ENCODE measurements at places on chromosomes 11 and 22.

- DNase-seq = no peak
These were observed 23.6 kb upstream of the TSKU start for GRCh38 chr11:76759517-76759916.

DNA sequence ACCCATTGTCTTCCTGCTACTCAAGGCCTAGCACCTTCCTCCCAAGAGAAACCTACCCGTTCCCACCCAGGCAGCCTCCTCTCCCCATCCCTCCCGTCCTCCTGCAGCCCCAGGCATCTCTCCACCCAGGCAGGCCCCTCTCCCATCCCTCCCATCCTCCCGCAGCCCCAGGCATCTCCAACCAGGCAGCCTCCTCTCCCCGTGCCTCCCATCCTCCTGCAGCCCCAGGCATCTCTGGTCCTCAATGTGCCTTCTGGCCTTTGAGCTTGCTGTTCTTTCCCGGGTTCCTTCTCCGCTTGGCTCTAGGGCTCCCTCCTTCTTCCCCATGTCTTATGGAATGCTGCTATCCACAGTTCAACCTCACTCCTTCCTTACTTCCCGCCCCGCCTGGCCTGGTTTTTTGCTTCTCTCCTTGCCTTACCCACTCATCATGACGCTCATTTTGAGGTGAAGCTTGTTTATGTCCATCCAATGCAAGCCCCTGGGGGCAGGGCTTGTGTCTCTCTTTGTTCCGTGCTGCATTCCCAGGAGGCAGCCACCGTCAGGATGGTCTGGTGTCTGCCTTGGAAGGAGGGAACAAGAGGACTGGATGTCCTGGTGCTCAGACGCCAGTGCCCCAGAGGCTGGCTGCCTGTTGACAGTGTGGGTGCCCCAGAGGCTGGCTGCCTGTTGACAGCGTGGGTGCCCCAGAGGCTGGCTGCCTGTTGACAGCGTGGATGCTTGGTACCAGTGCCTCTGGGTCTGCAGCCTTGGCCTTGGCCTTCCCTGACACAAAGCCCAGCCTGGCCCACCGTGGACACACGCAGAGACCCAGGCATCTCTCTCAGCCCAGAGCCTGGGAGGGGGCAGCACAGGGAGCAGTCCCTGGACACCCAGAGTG, 815.7 kb downstream of the BRD1 start:
- no peak for DNase-seq

DNA sequence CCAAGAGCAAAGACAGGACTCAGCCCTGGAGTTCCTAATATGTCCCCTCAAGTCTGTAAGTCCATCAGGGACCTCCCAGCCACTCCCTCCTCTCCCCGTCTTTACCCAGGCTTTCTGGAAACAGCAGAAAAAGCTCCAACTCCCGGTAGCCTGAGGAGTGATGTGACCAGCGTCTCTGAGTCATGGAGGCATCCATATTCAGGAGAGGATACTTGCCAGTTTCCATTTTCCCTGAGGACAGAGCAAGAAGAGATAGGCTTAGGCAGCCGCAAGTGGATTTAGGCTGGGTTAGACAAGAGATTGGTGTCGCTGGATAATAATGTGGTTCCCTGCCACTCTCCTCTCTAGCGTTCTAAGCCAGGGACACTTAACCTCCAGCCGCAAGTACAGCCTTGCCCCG, 206.6 kb downstream of the GRIK4 start:
- no peak for DNase-seq

DNA sequence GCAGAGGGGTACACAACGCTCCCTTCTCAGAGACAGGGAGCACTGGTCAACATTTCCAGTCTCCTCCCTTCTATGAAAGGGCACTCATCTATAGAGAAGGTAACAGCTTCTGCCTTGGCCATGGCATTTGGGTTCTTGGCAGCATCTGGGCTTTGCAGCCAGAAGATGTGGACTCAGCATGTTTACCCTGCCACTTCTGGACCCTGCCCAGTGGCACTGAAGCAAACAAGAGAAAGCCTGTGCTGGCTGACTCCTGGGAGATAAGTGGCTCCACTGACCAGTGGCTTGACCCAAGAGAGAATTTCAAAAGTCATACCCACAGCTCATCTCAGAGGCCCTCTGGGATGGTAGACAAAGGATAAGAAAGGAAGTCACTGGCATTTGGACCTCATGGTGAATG, 8.0 kb downstream of the CSNK2A3 start:
- no peak for DNase-seq

GRCh38 chr11:2702771-2703362, 3.1 kb upstream of the KCNQ1OT1 start:
- no peak for DNase-seq

GRCh38 chr22:25148149-25148691, 51.4 kb upstream of the CRYBB3 start:
- DNase-seq = peak; percentile 15

- DNase-seq = no peak
These were observed 43.1 kb downstream of the FAM168A start for GRCh38 chr11:73554671-73555320.

DNA sequence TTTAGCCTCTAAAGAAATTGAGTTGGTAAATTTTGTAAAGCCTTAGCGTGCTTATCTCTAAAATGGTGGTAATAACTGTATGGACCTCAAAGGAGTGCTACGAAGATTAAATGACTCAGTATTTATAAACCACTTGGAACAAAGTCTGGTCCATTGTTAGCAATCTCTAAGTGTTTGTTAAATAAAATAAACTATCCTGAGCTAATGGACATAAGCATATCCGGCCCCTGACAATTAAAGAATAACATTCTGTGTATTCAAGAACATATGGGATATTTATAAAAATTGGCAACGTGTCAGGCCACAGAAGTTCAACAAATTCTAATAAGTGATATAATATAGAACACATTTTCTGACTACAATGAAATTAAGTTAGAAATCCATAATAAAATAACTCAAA, 71.0 kb downstream of the MYEOV start:
- no peak for DNase-seq

DNA sequence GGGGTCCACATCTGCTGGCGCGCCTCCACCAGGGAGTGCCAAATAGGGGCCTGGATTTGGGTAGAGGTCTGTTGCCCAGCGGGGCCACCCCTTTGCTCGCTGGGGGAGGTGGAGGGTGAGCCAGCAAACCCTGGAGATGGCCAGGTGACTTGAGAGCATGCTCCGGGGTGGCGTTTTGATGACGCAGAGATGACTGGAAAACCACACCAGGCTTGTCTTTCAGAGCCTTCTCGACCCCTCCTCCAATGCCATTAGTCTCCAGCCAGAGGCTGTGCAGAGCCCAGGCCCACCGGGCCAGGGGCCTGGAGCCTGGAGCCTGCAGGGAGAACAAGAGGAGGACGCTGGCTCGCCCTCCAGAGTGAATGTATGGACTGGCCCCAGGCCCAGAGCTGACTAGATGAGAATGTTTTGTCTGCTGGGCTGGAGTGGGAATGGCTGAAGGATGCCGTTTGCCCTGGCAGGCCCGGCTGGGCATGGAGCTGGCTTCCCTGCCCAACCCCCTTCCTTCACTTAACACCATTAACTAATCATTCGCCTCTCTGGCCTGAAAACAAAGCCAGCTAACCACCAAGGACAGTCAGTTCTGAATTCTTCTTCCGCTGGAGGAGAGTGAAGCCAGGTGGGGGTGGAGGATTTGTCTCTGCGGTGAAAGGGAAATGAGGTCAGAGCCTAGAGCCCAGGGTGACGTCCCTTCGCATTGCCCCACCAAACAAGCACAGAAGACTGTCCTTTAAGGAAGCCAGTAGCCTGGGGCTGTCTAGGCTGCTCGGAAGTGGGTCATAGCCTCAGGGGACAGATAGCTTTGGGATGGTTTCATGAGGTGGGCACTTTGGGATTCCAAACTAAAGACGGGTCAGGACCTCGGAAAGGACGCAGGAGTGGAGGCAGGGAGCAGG, 1.6 kb upstream of the MCAM start:
- DNase-seq = no peak

DNA sequence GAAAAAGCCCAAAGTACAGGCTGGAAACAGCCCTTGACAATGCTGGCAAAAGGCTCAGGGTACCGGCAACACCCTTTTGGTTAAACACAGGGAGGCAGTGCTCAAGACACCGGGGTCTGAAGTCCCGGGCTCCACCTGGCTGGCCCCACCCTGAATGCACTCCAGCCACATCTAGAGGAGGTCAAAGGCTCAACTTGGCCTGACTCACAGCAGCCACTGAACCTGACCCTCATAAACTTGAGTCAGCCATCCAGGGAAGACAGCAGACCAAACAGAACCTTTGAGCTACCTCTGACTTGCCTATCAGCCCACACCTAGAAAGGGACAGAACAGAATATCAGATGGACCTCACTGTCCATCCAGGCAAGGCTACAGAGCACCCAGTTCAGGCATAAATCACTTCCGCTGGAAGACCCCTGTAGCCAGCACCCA, 3.8 kb downstream of the CFL1 start:
- no peak for DNase-seq

DNA sequence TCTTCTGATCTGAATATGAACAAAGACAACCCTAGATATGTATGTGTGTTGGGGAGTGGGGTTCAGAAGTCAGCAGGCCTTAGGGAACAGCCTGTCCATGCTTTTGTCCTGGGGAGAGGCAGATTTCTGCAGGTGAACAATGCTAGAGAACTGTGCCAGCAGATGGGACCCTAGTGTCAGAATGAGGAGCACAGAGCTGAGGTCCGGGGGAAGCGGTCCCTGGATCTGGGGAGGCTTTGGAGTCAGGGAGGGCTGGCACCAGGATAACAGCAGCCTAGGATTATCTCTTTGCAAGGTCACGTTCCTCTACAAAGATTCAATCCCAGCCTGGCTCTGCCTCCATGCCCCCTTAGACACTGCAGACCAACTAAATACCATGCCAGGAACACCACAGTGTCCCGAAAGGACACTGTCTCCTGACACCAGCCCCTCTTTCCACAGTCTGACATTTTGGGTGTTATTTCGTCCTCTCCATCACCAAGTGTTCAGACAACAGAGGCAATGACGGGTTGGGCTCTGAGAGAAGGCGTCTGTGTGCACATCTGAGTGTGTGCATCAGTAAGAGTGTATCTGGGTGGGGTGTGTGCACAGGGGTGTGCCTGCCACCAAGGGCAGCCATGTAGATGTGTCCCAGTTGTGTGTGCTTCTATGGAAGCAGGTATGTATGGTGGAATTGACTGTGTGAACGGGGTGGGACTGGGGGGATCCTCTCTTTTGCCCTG, 43.5 kb downstream of the EIF3F start:
- no peak for DNase-seq

GRCh38 chr11:47185305-47186075, 744 bp downstream of the PACSIN3 start:
- peak; percentile 23 for DNase-seq

DNA sequence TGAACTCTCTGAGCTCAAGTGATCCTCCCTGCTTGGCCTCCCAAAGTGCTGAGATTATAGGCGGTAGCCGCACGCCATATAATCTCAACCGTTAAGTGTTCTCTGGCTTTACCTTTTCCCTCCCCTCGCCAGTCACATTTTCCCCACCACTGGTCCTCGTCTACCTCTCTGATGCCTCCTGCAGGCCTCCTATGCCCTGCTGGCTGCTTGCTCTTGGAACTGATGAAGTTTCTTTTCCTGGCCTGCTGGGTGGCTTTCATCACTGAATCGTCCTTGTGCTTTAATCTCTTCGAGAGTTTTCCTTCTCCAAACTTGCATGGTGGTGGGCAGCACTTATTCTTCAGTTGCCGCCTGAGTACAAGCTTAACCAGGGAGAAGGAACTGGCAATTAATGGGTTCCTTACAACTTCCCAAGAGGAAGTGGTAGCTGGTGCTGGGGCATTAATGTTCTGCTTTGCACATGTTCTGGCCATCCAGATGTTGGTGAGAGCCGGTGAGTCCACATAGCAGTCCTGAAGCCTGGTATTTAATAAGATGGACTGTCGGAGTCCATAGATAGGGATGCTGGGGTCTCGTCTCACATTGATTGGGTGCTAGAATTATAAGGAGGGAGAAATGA, 1.3 kb downstream of the C22orf31 start:
- no peak for DNase-seq

DNA sequence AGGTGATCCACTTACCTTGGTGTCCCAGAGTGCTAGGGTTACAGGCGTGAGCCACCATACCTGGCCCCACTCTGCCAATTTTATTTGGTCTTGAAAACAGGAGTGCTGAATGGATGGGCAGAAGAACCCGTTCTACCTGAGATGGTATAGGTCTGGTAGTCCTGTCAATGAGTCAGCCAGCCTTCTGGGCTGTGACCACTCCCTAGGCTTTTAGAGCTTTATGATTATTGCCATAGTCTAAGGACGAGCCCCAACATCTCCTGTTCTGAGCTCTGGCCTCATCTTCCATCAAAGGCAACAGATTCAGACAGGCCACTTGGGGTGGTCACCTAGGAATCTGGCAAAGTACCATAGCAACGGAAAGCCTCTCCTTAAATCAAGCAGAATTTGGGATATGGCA, 11.5 kb downstream of the ZDHHC5 start:
- DNase-seq = no peak

DNA sequence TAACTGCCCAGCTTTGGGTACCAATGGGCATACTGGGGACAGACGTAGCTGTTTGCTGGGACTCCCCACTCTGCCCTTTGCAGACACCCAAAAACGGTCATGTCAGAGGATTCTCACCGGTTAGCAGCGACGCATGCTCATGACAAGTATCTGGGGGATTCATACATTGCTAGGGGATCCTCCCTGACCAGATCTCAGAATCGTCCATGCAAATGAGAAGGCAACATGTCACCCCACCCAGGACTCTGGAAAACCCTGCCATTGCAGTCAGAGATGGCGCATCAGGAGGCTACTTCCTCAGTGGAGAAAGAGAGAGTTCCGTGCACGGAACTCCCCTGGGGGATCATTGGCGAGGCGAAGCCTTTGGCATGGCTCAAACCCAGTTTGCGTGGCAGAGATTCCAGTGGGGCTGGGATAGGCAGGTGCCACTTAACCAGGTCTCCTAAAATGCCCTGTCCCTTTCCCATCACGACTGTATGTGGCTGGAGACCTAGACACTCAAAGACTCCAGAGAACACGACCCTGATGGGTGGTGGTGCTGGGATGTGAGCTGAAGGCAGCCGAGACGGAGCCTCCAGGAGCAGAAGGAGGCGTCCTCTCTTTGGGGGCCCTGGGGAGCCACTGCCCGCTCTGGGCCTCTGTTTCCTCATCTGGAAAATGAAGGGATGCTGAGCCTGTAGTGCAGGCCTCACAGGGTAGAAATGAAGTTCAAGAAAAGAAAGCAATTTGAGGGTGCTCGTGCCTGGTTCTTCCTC, 4.9 kb downstream of the RGL4 start:
- DNase-seq = no peak

- peak; percentile 72 for DNase-seq
These were observed at the start of gene TCIRG1 for GRCh38 chr11:68038718-68039525. Gene TCIRG1 (plus strand): TSS chr11:68039025. CDS start chr11:68041272, 2,247 bp downstream.

- no peak for DNase-seq
These were observed 1.9 kb downstream of the ELMOD1 start for GRCh38 chr11:107592813-107593212.
